ENCODE measurements at places on chromosomes 5 and 9. TPM values are rescaled to one million over a fixed set of nuclear protein-coding genes. Genes with fewer than 3 reads are reported as not detected.
A peak's percentile ranks its signal among the peaks of the same experiment; 100 is the strongest.

DNA sequence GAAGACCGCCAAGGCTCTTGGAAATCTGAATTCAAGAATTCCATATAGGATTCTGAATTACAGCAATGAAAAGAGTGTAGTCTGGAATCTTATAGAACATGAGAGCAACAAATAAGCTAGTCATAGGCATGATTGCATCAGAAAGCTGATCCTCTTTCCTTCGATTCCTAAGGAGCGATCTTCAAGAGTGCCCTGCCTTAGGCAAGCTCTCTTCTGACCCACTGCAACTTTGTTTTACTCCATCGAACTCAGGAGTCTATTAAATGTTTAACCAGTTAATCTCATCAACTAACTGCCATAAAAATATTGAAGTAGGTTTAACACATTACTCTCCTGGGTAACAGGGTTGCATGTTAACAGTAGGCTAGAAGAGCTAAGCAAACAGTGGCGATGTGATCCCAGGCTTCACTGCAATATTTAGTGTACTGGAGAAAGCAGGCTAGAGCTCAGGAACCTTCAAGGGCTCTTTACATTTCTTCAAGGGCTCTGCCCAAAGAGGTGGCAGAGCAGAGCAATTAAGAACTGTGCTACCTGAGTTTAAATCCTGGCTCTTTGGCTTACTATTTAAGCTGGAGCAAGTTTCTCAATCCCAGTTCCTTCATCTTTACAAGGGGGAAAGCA, 146.3 kb downstream of the RORB start:
- peak overlapping the region; percentile 18 for H3K27ac ChIP-seq
- peaks cover 6% of the 10 kb centered on the region for H3K4me1 ChIP-seq
- no peak for DNase-seq
- H3K4me3 ChIP-seq: no peak overlapping the region
- H3K27me3 ChIP-seq: no peaks in the 10 kb centered on the region

GRCh38 chr5:176954050-176954449, 52.5 kb downstream of the UIMC1 start:
- peaks cover 8% of the 10 kb centered on the region for H3K4me1 ChIP-seq
- H3K27ac ChIP-seq: no peak overlapping the region
- no peaks in the 10 kb centered on the region for H3K27me3 ChIP-seq
- H3K4me3 ChIP-seq: no peak overlapping the region
- H3K36me3 ChIP-seq: peaks cover 84% of the 10 kb centered on the region

SLC12A2 gene
- 24.1 TPM for total RNA-seq

DNA sequence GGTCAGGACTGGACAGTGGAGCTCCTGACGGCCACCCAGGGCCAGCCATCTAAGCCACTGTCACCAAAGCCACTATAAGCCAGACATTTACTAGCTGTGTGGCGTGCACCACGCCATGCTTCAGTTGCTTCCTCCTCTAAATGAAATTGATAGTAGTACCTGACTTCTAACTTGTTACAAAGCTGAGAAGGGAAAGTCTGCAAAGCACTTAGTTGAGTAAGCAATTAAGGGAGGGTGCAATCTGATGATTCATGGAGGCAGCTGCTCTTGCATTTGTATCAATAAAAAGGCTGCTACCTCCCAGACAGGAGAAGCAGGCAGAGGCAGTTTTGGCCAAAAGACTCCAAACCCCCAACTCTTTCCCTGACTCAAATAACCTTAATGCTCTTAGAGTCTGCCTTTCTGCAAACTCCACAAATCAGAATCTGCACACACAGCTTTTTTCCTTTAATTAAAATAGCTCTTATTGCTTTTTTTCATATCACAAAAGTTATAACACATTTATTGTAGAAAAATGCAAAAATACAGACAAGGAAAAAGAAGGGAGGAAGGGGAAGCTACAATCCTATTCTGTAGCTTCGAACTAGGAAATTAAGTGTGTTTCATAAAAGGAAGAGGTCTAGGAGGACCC, 19.3 kb upstream of the RAPGEF1 start:
- peaks cover 43% of the 10 kb centered on the region for H3K27me3 ChIP-seq
- DNase-seq: no peak
- H3K4me1 ChIP-seq: peaks cover 7% of the 10 kb centered on the region
- no peak overlapping the region for H3K27ac ChIP-seq
- no peaks in the 10 kb centered on the region for H3K36me3 ChIP-seq

DNA sequence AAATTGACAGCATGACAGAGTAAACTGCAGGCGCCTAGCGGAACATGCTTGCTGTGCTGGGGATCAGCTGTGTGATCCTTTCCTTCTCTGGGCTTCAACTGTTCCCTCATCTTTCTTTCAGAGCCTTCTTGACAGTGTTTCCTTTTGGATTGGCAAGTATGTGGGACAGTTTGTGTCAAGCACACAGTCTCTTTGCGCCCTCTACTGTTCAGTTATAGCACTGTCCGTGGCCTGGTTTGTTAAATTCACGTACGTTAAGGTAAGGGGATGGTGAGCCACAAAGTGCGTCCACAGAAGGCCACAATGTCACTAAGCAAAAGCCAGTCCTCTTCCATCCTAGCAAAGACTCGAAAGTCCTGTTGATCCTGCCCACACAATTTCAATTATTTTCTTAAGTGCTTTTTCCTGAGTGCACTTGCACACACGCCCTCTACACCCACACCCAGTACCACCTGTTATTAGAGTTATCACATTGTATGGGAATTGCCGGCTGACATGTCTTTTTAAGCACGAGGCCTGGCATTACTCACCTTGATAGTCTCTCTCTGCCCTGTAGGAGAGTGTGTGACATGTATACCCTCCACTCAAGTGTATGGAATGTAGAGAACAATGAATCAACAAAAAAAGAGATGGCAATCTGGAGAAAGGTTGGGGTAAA, 22.5 kb upstream of the PTPN3 start:
- H3K4me1 ChIP-seq: no peaks in the 10 kb centered on the region
- H3K27ac ChIP-seq: no peak overlapping the region
- DNase-seq: no peak
- no peaks in the 10 kb centered on the region for H3K27me3 ChIP-seq

- peaks cover 7% of the 10 kb centered on the region for H3K27me3 ChIP-seq
- no peaks in the 10 kb centered on the region for H3K36me3 ChIP-seq
- no peak overlapping the region for H3K27ac ChIP-seq
- H3K4me3 ChIP-seq: no peak overlapping the region
- peaks cover 10% of the 10 kb centered on the region for H3K4me1 ChIP-seq
- DNase-seq: no peak
Observed at GRCh38 chr9:133733421-133733795, 4.7 kb downstream of the SARDH start.

DNA sequence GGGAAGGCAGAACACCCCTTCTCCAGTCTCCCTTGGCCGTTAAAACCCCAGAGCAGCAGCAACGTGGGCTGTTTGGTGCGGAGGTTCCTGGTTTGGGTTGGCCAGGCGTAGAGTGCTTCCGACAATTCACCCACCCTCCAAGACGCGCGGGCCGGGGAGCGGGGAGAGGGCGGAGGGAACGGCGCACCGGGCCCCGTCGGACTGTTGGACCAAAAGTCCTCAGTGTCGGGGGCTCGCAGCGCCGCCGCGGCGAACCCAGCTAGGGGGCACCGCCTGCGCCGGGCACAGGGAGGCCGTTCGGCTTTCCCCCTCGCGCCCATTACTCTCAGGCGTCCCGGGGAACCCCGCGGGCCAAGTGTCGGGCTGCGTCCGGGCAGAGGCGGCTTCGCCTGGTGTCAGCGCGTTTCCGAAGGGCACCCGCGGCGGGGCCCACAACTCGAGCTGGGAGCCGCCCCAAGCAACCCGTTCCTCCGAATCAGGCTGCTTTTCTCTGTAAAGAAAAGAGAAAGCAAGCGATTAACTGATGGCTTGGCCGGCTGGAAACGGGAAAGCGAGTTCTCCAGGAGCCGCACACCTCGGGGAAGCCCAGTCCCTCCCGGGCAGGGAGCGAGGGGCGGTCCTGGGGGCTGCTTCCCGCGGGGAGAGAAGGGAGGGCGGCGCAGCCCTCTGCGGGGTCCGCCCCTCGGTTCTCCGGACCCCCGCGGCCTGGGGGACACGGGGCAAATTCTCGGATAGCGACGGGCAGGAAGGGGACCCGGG, 145.5 kb downstream of the ERCC6L2 start:
- H3K27me3 ChIP-seq: peaks cover 29% of the 10 kb centered on the region
- H3K27ac ChIP-seq: peak overlapping the region; percentile 79
- H3K4me1 ChIP-seq: peaks cover 37% of the 10 kb centered on the region
- no peak for DNase-seq
- peak overlapping the region; percentile 68 for H3K4me3 ChIP-seq
- H3K36me3 ChIP-seq: peaks cover 9% of the 10 kb centered on the region

Data from lower lobe of right lung (tissue), 2 donors.